Activated naive CD4-positive, alpha-beta T cell treated with anti-CD3 and anti-CD28 coated beads, Interleukin-2, amount 50 U/mL, for 72 hours (primary cell): ENCODE measurements at places on chromosomes 16 and 17. TPM values are rescaled to one million over a fixed set of nuclear protein-coding genes. Genes with fewer than 3 reads are reported as not detected.

DNA sequence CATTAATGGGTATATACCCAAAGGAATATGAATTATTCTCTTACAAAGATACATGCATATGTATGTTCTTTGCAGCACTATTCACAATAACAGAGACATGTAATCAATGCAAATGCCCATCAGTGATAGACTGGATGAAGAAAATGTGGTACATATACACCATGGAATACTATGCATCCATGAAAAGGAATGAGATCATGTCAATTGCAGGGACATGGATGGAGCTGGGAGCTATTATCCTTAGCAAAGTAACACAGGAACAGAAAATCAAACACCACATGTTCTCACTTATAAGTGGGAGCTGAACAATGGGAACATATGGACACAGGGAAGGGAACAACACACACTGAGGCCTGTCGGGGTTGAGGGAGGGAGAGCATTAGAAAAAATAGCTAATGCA is 141.1 kb upstream of the HS3ST4 start:
- no peak for DNase-seq

DNA sequence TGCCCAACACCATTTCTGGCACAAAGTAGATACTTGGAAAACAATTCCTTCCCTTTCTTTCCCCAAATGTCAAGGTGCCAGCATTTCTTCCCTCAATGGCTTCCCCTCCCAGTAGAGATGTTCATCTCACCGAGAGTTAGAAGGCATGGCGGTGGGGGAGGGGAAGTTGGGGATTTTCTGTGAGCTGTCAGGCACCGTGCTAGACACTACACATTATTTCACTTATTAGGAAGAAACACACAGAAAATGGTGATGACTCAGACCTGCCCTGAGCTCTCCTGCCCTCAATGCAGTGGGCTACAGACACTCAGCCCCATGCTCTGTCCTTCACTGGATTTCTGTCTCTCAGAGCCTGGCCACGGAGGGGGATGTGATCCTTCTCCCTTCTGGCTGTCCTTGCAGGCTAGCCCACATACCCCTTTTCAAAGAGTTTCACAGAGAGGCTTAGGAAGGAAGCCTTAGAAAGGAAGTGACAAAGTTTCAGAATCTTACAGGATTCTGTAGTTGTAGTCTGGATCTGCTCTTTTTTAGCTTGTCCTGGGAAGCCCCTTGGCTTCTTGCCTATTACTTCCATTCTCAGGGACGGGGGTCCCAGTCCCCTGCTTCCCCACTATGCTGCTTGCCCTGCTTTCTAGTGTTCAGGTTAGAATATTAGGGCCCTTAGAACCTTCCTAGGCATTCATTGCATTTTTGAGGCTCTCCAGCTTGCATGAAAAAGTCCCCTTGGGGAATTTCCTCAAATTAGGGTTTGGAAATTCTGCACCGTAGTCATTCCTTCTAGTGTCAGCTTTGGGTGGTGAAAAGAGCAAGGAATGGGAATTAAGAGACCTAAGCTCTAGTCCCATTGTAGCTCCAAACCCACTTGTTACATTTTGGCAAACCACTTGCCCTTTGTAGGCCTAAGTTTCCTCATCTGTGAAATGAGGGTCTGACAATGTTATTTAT is 12.2 kb upstream of the CCL5 start:
- DNase-seq, result peak; percentile 26

DNA sequence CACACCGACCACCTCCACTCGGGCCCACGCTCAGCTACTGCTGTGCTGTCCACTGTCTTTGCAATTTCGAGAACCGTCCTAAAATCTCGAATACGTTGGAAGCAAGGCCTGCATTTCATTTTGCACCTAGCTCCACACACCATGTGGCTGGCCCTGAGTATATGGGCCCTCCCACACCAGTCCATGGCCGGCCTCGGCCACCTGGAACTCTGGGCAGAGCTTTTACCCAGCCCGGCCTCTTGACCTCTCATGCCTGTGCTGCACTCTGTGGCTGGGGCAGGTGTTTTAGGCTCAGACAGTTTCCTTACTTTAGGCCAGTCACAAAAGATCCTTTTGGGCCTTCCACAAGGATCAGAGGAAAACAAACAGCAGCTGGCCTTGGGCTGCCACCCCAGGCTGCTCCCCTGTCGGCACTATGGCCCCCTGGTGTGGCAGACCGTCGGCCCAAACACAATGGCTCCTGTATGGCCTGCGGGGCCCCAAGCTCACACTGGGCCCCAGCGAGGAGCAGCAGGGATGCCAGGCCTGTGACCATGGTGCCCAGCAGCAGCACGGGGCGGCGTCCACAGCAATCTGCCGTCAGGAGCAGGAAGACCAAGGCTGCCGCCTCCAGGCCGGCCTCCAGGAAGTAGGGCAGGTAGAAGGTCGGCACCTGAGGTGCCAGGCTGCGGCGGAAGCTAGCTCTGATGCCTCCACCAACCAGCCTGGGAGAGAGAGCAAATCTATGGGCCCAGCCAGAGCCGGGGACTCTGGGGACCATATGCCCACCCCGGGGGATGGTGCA is 2.5 kb downstream of the SLC22A31 start:
- DNase-seq, result no peak

- DNase-seq, result no peak
Measured at GRCh38 chr16:20747030-20747816, 5.6 kb upstream of the THUMPD1 start.

Gene GRAP
- 13.7 TPM for total RNA-seq

GRCh38 chr17:32452281-32452680 is 8.0 kb downstream of the PSMD11 start:
- no peak for DNase-seq

DNA sequence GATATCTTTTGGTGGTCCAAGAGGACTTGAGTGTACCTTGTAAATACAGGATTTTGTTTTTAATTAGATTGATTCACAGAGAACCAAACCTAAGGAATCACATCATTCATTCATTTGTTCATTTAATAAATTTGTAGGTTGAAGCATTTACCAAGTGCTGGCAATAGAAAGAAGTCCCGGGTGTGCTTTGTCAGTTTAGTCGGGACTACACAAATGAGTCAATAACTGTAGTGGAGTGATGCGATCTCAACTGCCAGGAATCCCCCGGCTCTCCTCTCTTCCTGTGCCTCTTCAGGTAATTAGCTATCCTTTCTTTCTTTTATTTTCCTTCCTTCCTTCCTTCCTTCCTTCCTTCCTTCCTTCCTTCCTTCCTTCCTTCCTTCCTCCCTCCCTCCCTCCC is 1.4 kb upstream of the WWOX start:
- no peak for DNase-seq

DNA sequence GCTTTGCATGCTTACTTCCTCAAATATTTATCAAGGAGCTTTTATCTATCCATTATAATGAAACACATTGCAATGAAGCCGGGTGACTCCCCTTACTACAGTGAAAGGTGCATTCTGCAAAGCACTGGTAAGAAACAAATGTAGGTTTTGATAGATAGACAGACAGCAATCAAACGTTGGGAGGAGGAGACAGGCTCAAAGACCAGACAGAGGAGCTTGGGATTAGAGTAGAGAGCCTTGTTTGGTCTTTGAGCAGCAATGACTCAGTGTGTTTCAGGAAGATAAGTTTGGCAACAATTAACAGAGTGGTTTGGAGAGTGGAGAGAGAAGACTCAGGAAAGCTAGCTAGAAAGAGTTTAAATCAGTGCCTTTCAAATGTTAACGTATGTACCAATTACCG is 68.8 kb downstream of the ZNF18 start:
- DNase-seq, result no peak

- DNase-seq, result no peak
Measured at GRCh38 chr17:31533546-31534155, 142.2 kb downstream of the RAB11FIP4 start.

DNA sequence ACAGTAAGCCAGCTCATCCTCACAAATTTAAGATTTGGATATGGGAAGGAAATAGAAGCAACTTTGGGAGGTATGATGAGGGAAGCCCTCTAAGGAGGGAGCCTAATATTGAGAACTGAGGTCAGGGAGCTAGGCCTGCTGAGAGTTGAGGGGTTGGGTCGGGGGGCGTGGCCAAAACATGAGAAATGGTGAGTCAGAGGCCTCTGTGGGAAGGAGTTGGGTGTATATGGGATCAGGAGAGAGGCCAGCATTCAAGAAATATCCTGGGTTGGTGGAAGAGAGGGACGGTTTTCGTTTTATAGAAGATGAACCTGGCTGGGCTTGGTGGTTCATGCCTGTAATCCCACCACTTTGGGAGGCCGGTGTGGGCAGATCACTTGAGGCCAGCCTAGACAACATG is 48.4 kb downstream of the CLEC16A start:
- DNase-seq, result peak; percentile 40

DNA sequence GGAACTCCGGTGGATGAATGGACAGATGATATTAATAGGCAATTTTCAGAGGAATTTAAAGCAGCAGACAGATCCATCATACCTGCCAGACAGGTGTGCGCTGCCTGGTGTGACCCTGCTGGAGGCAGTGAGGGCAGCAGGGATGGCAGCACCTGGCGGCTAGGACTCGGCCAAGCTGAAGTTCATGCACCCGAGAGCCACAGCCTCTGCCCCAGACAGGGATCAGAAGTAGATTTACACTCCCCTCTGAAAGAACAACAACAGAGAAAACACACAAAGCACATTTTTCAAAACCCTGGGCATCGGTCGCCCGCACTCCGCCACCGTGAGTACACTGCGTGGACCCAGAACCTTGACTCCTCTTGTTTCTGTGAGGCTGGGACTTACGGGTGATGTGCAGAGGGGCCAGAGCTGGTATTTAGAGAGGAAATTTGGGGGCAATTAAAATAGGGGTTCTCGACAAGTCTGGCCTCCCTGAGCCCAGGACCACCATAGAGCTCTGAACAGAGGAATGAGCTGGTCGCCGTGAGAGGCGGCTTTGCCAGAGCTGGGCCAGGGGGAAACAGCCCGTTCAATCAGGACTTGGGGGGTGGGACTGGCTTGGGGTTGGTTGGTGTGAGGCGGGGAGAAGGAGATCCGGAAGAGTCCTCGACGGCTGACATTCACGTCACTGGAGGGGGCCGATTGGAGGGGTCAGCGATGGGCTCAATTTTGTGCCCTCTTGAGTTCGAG is 101.0 kb downstream of the METRNL start:
- DNase-seq, result peak; percentile 11

- no peak for DNase-seq
Measured at GRCh38 chr17:2062571-2063183, 7.8 kb downstream of the HIC1 start.

DNA sequence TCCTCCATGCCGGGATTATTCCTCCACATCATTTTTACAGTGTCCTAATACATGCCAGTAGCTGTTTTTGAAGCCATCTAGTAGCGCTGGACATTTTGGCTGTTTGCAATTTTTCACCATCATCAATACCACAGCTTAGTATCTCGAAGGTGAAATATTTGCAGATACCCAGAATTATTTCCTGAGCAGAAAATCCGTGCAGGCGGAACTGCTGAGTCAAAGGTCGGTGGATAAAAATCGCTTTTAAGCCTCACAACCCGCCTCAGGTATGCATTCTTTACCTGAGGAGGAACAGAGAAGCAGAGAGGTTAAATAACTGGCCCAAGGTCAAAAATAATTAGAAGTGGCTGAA is 584 bp upstream of the TNRC6A start:
- DNase-seq, result no peak

GRCh38 chr16:64990101-64990500 is 131.8 kb downstream of the CDH11 start:
- DNase-seq, result no peak

Gene PRCD
- not detected for total RNA-seq

Gene CNTROB
- 73.3 TPM for total RNA-seq

DNA sequence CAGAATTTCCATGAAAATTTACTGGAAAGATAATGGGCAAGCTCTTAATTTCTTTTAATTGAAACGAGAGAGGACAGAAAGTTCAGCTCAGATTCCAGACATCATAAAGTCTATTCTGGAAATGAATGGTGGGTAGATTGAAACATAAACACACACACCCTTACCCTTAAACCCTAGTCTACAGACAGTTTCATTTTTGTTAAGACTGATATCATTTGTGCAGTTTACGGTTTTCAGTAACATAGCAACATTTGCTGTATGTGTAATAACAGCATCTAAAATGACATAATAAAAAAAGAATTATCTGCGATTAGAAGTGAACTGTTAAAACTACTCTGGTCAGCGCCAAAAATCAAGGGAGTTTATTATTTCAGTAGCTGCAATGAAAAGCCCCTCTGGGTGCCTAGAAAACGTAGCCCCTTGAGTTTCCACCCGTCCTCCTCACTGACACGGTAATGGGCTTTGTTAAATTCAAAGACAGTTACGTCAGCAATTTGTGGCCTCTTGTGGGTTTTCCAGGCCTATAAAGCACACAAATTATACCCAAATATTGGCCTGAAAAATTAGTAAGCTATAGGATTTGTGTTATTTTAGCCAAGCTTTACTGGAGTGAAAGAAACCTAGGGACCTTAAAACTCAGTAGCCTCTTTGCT is 520.6 kb upstream of the SOX9 start:
- DNase-seq, result no peak

DNA sequence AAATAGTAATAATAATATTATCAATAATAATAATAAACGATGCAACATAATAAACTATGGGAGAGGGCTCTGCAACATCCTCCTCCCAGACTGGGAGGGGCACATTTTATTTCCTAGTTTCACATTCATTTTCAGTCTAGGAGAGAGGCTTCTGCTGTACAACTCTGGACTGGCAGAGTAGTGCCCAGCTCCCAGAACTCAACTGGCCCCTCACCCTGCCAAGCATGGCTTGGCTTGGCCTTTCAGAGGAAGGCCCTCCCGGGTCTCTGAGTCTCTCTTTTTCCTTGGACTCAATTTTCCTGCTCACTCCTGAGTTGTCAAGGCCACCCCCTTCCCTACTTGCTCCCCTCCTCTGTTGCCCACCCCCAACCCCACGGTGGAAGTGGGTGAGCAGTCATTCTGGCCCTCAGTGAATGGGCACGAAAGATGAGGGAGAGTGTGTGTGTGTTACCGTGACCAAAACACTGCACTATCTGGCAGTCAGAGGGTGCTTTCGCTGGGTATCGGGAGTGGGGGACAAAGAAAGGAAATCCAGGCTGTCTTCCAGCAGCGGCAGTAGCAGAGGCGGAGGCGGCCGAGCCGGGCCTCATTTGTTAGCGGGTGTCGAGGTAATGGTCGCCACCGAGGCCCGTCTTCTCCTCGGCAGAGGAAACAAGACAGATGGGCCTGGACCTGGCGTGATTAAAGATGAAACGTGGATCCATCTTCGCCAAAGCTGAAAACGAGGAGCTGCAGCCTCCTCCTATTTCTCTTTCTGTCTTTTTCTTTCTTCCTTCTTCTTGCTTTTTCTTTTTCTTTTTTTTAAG is 2.3 kb downstream of the HOXB4 start:
- no peak for DNase-seq

DNA sequence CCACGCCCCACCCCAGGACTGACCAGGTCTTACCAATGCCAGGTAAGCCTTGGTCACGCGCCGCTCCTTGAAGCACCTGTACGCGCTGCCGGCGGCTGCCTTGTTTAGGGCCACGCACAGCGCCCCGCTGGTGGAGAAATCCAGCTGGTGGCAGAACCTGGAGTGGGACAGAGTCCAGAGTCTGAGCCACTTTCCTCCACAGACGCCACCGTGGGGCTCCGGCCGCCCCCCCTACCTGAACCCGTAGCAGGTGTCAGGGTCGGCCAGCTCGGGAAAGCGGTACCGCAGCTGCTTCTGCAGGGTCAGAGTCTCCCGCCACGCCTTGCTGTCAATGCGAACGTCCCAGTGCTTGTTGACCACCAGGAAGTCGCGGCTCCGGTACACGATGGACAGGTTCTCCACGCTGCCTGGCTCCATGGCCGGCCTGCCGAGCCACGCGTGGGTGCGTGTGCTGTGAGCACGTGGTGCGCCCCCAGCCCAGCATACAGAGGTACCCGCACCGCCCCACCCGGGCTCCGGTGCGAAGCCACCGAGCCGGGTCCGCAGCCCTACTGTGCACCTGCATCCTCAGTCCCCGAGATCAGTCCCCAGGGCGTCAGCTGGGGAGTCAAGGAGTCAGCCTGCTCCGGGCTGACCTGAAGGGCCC is 737 bp downstream of the RPUSD1 start:
- DNase-seq, result no peak
